ENCODE measurements at places on chromosomes 7 and 10.

DNA sequence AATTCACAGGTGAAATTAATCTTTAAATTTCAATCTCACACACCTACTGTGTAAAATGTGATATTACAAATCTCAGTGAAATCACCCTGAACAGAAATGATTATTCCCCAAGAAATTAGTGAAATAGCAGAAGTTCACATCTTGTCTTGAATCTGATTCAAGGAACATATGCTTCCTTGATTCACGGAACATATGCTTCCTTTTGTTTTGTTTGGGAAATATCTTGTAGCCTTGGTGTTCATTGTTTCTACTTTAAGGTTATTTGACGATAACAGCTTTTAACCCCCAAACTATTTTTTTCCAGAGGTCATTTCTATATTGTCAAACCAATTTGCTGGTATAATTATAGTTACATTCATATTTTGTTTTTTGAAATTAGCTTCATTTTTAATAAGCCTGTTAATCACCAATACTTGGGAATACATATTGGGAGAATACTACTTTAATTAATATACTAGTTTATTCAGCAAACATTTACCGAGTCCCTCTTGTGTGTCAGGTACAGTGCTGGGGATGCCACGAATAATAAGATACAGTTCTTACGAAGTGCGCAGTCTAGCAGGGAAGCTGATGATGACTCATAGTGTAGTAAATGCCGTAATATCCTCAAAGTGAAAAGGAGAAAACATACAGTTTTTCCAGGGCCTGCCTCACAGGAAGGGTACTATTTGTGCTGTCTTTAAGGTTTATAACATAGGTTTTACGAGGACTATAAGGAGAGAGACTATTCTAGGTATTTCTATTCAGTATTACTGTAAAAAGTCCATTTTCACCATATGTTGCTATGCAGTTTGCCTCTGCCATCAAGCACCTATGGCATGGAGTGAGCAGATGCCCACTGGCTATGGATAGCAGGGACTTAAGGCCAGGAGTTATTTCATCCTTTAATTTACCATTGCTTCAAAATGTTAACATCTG is 32.5 kb downstream of the PRKAR2B start:
- no peak for DNase-seq

DNA sequence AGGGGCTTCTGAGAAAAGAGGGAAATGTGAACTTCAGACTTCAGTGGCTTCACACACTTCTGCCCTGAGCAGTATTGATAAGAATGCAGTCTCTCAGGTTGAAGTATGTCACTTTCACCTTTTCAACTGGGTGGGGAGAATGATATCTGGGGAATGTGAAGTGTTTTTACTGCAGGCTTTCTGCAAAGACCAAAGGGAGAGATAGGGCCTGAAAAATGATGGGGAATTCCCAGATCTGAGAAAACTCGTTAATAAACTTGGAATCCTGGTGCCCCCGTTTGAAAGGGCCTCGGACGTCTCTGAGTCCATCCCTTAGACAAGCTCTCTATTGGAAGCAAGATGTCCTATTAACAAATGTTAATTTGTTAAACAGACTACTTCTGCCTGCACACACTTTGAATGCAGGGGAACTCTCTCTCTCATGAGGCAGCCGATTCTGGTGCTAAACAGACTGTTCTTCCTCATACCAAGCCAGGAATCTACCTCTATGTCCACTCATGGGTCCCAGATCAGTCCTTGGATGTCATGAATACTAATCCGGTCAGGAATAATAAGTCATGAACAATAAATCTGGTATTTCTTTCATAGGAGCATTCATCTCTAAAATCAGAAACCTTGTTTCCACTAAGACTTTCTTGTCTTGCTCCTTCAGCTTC is 193.6 kb downstream of the JCAD start:
- no peak for DNase-seq

DNA sequence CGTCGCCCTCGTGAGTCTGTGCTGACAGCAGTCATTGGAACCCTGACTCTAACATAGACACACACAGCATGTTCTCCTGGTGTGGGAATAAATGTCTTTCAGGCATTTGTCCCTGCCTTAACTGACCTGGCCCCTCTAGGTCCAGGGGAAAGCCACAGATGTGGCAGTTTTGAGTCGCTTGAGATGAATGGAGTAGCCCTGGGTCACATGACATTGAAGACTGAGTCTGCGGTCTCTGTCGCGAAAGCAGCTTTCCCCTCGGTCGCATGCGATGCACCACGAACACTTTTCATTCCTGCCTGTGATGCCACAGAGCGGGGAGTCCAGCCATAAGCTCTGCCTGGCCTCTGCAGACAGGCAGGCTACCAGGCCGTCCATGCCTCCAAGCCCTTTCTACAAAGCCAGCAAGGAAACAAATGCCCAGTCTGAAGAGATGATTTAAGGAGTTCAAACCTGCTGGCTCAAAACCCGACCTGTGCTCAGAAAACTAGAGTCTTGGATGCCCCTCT is 172.3 kb downstream of the WDR37 start:
- DNase-seq = no peak

- no peak for DNase-seq
Observed at GRCh38 chr7:106767078-106767477, 98.0 kb upstream of the PIK3CG start.

- DNase-seq = no peak
Observed at GRCh38 chr7:97851683-97852082, 20.5 kb downstream of the ASNS start.

DNA sequence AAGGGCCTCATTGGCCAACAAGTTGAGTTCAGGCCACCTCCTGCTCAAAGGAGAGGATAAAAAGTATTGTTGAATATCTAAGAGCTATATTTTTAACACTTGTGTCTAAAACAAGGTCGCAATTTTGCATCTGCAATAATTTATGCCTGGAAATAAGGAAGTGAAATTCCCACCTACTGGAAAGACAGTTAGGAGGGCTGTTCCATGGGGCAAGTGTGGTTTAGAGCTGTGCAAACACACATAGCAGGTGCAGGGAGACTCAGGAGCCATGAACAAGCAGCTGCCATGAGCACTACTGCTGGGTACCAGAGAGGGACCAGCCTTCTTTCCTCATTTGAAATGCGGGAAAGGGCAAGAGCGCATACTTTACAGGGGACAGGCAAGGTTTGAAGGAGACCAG is 35.5 kb upstream of the IKZF1 start:
- DNase-seq = no peak

- DNase-seq = no peak
Observed at GRCh38 chr7:105521027-105521716, 899 bp downstream of the PUS7 start.

DNA sequence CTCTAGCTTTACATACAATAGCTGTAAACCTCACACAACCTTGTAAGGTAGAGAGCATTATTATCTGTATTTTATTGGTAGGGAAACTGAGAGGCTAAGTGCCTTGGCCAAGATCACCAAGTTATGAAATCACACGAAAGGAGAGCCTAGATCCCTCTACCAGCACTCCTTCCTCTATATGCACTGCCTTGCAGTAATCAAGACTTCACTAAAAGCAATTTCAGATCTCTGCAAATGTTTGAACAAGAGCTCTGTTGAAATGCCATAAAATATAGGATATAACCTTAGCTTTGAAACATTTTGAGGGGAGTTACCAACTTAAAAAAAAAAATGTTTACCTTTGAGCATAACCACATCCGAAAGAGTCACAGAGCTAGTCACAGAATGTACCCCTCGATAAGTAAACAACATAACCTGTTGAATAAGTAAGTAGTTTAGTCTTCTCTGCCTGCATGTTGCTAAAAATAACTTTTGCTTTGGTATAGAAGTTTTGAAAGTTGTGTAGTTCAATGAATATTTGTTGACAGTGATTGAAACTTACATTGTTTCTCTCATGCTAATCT is 709.4 kb downstream of the AUTS2 start:
- no peak for DNase-seq

GRCh38 chr7:2614631-2615330 is 17.0 kb upstream of the TTYH3 start:
- DNase-seq = no peak

GRCh38 chr10:86968994-86969355 is 693 bp downstream of the ADIRF start:
- DNase-seq = no peak

DNA sequence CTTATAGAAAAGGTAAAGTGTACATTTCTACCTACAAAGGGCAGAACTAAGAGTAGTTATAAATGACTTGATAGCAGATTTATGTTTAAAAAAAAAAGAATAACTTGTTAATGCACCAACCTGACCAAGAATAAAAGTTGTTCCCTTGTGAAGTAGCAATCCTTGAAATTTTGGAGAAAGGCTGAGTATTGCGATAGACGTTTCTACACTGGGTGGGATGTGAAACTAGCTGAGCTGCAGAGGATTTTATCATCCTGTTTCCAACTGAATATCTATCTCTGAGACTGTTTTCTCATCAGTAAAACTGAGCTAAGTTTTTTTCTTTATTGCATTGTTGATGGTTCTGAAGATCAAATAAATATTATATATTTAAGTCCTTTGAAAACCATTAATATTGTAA is 14.6 kb downstream of the MDFIC start:
- DNase-seq = no peak

DNA sequence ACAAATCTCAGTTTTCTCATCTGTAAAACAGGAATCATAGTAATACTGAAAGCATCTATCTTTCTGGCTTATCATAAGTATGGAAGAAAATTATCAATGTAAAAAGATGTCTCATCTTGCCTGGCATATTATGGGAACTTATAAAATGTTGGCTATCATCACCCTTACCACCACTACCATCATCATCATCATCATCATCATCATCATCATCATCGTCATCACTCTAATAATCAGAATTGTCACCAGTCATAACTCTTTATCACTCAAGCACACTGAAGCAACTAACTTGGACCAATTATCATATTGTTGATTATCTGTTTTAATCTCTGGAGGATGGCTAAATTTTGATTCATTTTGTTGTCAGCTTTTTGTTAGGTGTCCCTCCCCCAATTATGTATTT is 825.4 kb downstream of the SORCS3 start:
- DNase-seq = no peak

- DNase-seq = no peak
Observed at GRCh38 chr7:106219170-106219569, 65.6 kb downstream of the NAMPT start.

DNA sequence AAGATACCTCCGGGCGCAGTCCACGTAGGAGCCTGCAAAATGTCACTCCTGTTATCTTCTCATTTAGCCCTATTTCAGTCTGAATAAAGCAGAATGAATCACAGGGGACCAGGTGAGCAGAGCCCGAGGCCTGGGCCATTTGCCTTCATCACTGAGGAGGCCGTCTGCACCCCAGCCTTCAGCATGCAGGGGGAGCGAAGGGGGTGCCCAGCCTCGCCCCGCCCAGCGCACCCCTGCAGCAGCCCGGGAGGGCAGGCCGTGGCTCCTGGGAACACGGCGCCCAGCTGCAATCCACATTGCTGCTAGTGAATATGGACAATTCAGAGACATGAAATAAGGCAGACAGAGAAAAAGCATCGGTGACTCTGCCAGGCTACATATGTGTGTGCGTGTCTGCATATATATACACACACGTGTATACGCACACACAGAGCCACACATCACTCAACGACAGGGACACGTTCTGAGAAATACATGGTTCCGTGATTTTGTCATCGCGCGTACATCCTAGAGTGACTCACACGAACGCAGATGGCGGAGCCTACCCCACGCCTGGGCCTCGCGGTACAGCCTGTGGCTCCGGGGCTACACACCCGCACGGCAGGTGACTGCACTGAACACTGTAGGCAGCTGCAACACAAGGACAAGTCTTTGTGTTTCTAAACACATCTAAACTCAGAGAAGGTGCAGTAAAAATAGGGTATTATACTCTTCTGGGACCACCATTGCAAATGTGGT is 15.2 kb upstream of the ELFN1 start:
- no peak for DNase-seq

GRCh38 chr10:34761453-34761852 is 53.6 kb downstream of the PARD3 start:
- DNase-seq = no peak

DNA sequence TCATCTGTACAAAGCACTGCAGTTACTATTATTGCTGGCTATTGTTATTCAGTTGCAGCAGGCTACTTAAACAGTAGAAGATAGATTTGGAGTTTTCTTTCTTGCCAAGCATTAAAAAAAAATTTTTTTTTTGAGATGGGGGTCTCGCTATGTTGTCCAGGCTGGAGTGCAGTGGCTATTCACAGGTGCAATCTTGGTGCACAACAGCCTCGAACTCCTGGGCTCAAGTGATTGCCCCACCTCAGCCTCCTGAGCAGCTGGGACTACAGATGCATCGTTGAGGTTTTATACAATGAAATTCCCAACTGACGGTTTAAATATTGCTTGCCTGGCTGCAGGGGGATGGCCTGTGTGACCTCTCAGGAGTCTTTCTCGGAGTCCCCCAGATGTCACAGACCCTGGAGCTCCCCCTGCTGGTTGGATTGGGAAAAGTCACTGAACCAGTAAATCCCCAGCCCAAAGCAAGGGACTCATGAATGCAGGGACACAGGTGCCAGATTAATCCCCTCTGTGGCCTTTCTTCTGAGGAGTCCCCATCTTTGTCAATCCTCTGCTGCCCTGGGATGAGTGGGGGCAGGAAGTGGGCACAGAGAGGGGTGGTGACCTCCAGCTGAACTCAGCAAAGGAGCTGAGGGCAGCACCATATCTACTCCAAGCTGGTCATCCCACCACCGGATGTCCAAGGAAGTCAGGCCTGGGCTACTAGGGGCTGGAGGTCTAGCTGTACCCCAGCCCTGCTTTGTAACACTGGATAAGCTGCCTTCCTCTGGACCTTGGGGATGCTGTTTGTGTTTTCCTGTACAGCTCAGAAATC is 149.6 kb downstream of the C10orf105 start:
- DNase-seq = peak; percentile 28

DNA sequence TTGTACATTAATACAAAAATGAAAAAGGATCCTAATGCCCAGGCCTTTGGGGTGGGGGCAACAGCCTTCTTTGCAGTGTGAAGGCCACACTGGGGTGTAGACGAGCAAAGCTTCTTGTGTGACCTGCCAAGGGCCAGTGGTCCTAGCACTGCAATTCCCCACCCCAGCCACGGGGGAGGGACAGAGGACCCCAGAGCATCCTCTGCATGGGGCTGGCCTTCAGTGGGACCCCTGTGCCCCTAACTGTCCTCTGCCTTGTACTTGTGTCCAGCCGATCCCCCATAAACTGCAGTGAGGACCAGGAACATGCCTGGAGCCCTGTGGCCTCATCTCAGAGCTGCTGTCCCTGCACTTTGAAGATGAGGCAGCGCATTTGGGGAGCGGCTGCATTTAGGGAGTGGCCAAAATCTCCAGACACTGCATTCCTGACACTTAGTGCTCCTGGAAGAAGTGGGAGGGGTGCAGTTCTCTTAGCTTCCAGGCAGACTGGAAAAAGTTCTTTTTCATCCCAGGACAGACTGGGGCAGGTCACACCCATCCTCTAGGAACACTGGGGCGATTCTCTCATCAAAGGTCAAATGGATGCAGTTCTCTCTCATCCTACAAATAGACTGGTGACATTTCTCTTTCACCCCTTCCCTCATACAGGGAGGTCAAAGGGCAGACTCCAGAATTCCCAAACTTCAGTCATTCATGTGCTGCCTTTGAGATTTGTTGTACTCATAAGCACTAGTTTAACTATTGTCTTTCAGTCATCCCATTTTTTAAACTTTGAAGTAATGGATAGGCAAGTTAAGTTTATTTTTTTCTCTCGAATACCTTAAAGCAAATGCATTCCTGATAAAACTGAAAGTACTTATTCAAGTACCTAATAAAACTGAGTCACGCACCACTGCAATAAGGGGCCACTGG is 922 bp upstream of the MYO1G start:
- DNase-seq = no peak

Data from GDM1 (cell line).